ENCODE measurements at places on chromosomes 13 and 19. TPM values are rescaled to one million over a fixed set of nuclear protein-coding genes. Genes with fewer than 3 reads are reported as not detected.

Gene DCLK1
- total RNA-seq, result 0.10 TPM

Gene DHDH
- total RNA-seq, result 8.6 TPM

Gene ZNF20
- 1.0 TPM for total RNA-seq

Gene MFSD12
- 131 TPM for total RNA-seq

Gene HPN
- 0.32 TPM for total RNA-seq

Gene PRR36
- 7.5 TPM for total RNA-seq

Gene RXFP2
- not detected for total RNA-seq

Gene ZSCAN18
- 0.12 TPM for total RNA-seq

Gene MCF2L
- 19.3 TPM for total RNA-seq

Gene MAST1
- 28.9 TPM for total RNA-seq

Gene ERICH6B
- not detected for total RNA-seq

Gene RDH8
- total RNA-seq, result not detected

Gene PRR22
- total RNA-seq, result 13.5 TPM

Gene ADGRL1
- total RNA-seq, result 88.6 TPM

Gene CEACAM21
- 0.25 TPM for total RNA-seq

Measured in HCT116 (cell line).